Activated CD8-positive, alpha-beta memory T cell treated with anti-CD3 and anti-CD28 coated beads for 1 hour (primary cell): ENCODE measurements at places on chromosomes 12 and 14.

GRCh38 chr12:64082116-64082515 is 140.0 kb downstream of the KICS2 start:
- no peak for DNase-seq

GRCh38 chr14:22668417-22668816 is 24.3 kb upstream of the OR6J1 start:
- DNase-seq, result no peak

GRCh38 chr14:102394717-102395375 is 32.1 kb downstream of the TECPR2 start:
- no peak for DNase-seq

DNA sequence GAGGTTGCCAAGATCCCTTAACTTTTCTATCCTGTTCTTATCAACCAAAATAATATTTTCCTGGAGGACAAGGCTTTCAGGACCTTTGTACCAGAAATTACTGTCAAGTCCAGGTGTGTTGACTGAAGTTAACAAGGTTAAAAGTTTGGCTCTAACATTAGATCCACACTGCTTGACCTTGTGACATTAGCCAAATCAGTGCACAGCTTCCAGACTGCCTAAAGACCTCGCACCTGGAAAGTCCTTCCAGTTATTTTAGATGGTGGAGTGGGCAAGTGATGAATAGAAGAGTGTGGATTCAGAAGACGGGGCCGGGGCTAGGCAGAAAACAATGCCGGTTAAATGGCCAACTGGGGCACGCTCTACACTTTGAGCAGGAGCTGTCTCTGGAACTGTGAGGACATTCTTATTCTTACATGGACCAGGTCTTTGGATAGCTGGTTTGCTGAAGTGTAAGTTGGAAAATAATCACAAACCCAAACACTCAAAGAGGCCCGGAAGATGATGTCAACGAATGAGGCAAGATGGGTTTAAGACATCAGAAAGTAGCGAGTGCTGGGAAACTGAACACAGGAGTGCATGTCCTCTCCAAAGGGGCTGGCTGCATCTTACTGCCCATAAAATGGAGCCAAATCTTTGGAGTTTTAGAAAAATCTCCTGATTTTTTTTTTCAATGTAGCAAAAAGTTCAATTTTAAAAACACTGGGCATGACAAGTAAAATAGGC is 56.3 kb downstream of the NIN start:
- DNase-seq, result no peak

DNA sequence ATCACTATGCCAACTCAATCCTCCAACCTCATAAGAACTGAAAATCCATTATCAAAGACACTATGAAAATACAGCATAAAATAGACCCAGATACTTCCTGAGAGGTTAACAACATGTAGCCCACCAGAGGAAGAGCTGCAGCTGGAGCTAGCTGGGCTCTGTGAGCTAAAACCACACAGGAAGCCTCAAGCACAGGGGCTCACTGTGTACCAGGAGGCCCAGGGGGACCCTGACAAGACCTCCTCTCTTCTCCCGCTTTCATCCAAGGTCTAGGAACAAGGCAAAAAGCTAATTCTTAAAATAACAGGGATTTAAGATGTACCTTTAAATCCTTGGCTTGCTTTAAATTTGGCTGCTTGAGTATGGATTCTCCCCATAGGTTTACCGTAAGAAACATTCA is 53.6 kb downstream of the EIF2S3B start:
- no peak for DNase-seq

- DNase-seq, result no peak
These were observed 203.7 kb downstream of the ETV6 start for GRCh38 chr12:11853126-11853525.

GRCh38 chr12:96906849-96907670 is at the start of gene NEDD1:
Gene NEDD1 (plus strand): TSS chr12:96907257. CDS start chr12:96909760, 2,503 bp downstream.
- peak; percentile 78 for DNase-seq

GRCh38 chr12:124302807-124303578 is 8.1 kb downstream of the RFLNA start:
- no peak for DNase-seq
